ENCODE measurements at places on chromosomes 7 and 10.

DNA sequence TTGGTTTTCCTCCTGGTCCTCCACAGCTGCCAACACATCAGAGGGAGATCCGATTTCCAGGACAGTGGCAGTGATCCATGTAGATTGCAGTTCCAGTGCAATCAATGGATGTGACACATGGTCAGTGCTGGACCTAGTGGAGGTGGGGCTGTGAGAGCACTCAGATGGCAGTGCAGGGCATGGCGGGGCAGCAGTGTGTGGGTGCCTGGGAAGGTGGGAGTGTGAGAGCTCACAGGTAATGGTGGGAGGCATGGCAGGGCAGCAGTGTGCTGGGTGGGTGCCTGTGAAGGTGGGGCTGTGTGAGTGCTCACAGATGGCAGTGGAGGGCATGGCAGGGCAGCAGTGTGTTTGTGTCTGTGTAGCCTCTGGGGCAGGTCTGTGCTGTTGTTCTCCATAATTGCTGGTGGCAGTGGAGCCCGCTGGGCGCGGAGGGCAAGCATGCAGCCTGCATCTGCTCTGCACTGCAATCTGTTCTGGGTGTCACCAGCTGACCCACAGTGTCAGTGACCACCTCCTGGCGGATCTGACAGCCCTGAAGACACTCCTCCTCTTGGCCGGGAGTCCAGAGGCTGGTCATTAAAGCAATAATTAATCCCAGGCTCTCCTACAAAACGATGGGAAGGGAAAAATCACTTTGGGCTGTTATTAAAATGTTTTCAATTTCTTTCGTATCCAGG lies 8.6 kb upstream of the ADARB2 start:
- no peak overlapping the region for H3K27ac ChIP-seq
- H3K4me1 ChIP-seq: no peaks in the 10 kb centered on the region
- peaks cover 9% of the 10 kb centered on the region for H3K36me3 ChIP-seq

GRCh38 chr10:71878327-71879034 lies 27.4 kb upstream of the PSAP start:
- H3K4me3 ChIP-seq: peak overlapping the region; percentile 50
- peak; percentile 74 for DNase-seq
- peak overlapping the region; percentile 62 for H3K27ac ChIP-seq
- H3K4me1 ChIP-seq: peaks cover 71% of the 10 kb centered on the region
- peaks cover 2% of the 10 kb centered on the region for H3K36me3 ChIP-seq
- H3K27me3 ChIP-seq: peaks cover 5% of the 10 kb centered on the region

DNA sequence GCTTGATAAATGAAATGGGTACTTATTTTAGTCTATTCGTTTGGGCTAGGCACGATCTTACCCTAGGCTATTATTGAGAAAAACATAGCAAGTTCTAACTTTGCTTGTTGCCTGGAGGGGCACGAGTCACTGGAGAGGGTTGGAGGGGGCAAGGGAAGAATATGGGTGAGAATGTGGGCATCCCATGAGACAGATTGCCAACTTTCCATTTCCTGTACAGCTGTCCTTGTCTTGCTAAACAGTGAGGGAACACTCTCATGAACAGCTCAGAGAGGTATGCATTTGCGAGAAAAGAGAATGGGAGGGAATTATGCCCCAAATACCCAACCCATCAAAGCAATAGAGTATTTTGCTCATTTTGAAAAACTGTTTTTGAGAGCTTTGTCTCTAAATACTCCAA lies 9.2 kb downstream of the CDHR3 start:
- H3K4me1 ChIP-seq: no peaks in the 10 kb centered on the region
- no peak for DNase-seq
- H3K36me3 ChIP-seq: no peaks in the 10 kb centered on the region
- H3K27ac ChIP-seq: no peak overlapping the region

GRCh38 chr10:123240776-123241175 lies 86.6 kb downstream of the BUB3 start:
- DNase-seq: no peak
- peaks cover 45% of the 10 kb centered on the region for H3K36me3 ChIP-seq
- no peak overlapping the region for H3K4me3 ChIP-seq
- no peaks in the 10 kb centered on the region for H3K27me3 ChIP-seq
- H3K4me1 ChIP-seq: peaks cover 10% of the 10 kb centered on the region

DNA sequence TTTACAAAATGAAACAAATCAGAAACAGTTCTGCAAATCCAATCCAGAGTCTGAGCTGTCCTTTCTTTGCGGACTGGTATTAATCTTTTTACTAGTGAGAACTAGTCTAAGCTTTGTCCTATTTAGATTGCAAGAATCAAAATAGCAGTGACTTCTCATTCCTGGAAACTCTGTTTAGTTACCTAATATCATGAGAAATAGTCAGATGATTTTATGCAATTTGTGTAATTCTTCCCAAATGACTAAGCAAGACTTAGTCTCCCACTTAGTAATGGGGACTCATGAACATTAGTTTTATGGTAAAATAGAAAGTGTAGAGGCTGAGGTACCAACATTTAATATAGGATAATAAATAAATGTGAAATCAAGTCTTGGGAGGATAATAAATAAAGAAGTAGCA lies 341.3 kb downstream of the DNAJB9 start:
- H3K4me3 ChIP-seq: no peak overlapping the region
- H3K27ac ChIP-seq: no peak overlapping the region
- DNase-seq: no peak

- no peak overlapping the region for H3K27ac ChIP-seq
- H3K27me3 ChIP-seq: no peaks in the 10 kb centered on the region
Observed at GRCh38 chr10:119420950-119421875, 121.3 kb downstream of the RGS10 start.

- H3K4me1 ChIP-seq: peaks cover 18% of the 10 kb centered on the region
- H3K4me3 ChIP-seq: no peak overlapping the region
- DNase-seq: no peak
- H3K36me3 ChIP-seq: no peaks in the 10 kb centered on the region
- H3K27me3 ChIP-seq: peaks cover 26% of the 10 kb centered on the region
Observed at GRCh38 chr10:78148216-78148960, 114.7 kb downstream of the RPS24 start.

DNA sequence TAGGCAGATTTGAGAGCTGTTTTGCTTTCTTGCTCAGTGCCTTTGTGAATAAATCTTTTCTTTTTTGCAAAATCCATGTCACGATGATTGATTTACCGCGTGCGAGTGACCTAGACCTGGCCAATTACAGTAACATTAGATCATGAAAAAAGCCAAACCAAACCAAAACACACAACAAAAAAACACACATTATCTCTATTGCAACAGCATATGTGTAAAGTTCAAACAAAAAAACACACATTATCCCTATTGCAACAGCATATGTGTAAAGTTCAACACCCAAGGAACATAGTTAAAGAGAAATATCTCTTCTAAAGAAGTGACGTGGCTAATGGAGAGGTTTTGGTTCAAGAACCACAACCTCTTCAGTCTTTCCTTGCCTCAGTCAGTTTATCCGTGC lies 342.6 kb upstream of the NRG3 start:
- no peak overlapping the region for H3K27ac ChIP-seq
- H3K4me3 ChIP-seq: no peak overlapping the region
- no peaks in the 10 kb centered on the region for H3K4me1 ChIP-seq

DNA sequence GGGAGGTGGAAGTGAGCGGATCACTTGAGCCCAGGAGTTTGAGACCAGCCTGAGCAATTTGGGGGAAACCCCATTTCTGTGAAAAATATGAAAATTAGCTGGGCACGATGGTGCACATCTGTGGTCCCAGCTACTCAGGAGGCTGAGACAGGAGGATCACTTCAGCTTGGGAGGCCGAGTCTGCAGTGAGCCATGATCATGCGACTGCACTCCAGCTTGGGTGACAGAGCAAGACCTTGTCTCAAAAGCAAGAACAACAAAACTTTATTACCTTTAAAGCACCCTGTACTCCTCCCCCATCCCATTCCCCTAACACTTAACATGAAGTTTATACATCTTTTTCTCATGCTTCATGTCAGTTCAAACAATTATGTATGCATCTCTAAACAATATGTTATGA lies 1.3 kb upstream of the TMEM248 start:
- no peaks in the 10 kb centered on the region for H3K27me3 ChIP-seq
- H3K4me1 ChIP-seq: peaks cover 11% of the 10 kb centered on the region

DNA sequence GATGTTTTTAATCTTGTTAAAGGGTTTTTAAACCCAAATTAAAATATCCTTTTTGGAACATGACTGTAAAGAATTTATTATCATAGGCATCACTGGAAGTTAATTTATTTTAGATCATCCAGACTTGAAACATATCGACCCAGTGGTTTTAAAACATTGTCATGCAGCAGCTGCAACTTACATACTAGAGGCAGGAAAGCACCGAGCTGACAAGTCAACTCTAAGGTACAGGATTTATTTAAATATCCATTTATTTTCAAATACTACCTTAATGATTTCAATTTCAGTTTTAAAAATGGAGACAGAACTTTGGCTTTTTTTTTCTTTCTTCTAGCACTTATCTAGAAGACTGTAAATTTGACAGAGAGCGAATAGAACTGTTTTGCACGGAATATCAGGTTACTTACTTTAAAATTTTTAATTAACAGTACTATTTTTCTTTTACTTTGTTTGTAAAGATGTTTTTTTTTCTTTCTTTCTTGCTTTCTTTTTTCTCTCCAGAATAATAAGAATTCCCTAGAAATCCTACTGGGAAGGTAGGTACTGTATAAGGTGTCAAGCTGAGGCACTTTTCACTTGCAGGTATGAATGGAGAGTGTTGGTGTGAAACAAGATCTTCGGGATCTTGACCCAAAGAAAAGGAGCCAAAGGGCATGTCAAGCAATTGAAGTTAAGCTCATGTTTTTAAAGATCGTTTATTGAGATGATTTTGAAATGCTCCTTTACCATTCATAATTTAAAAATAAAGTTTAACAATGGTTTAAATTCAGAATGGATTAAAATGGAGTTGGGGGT lies 1.8 kb downstream of the COMMD3 start:
- H3K4me3 ChIP-seq: peak overlapping the region; percentile 94
- H3K27me3 ChIP-seq: no peaks in the 10 kb centered on the region
- no peak for DNase-seq

GRCh38 chr7:107044347-107045194 lies at the start of gene PRKAR2B:
Gene PRKAR2B, plus strand, starts transcription at chr7:107044705. Its CDS starts 203 bp downstream, at chr7:107044908.
- peak within 1 kb of the TSS; percentile 73 for H3K27ac ChIP-seq
- peaks cover 8% of the 10 kb centered on the region for H3K4me1 ChIP-seq
- peaks cover 24% of the 10 kb centered on the region for H3K27me3 ChIP-seq

GRCh38 chr7:70069977-70070376 lies 471.7 kb downstream of the AUTS2 start:
- H3K4me3 ChIP-seq: no peak overlapping the region
- no peak overlapping the region for H3K27ac ChIP-seq
- peaks cover 8% of the 10 kb centered on the region for H3K4me1 ChIP-seq
- H3K36me3 ChIP-seq: no peaks in the 10 kb centered on the region
- no peaks in the 10 kb centered on the region for H3K27me3 ChIP-seq
- no peak for DNase-seq

DNA sequence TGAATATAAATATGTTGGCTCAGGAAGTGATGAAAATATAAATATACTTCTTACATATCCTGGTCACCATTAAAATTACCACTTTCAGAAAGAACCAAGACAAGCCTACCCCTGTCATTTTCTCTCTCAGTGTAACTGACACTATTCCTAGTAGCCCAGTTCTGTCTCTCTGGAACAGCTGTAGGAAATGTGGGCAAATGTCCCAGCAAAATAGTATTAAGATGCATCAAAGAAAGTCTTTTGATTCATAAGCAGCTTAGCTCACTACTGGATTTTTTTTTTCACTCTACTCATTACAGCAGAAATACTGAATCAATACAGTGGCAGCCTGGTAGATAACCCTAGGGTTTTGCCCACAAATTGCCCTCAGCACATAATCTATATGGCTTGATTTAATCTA lies 290.9 kb downstream of the DNAJB9 start:
- no peaks in the 10 kb centered on the region for H3K36me3 ChIP-seq
- no peak for DNase-seq
- H3K4me3 ChIP-seq: no peak overlapping the region
- H3K4me1 ChIP-seq: no peaks in the 10 kb centered on the region
- no peaks in the 10 kb centered on the region for H3K27me3 ChIP-seq

DNA sequence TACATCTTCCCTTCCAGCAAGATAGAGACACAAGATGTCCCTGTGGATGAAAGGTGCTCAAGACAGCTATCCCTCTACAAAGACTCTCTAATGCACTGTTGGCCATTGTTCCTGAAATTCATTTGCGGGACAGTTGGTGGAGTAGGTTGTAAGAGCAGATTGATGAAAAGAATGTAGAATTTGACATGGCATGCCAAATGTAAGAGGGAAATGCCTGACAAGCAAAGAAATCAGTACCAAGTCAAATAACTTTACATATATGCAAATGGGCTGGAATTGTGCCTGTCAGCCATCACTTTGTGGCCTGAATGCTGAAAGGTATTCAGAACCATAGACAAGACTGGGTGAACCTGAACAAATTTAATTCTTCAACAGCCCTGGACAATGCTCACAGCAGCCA lies 120.3 kb upstream of the FAM204A start:
- peaks cover 69% of the 10 kb centered on the region for H3K27me3 ChIP-seq
- no peaks in the 10 kb centered on the region for H3K36me3 ChIP-seq
- no peak overlapping the region for H3K27ac ChIP-seq
- no peak overlapping the region for H3K4me3 ChIP-seq
- no peaks in the 10 kb centered on the region for H3K4me1 ChIP-seq

- H3K4me3 ChIP-seq: no peak overlapping the region
- peak overlapping the region; percentile 51 for H3K27ac ChIP-seq
- H3K27me3 ChIP-seq: no peaks in the 10 kb centered on the region
- H3K36me3 ChIP-seq: peaks cover 37% of the 10 kb centered on the region
- no peak for DNase-seq
Observed at GRCh38 chr10:95260909-95261552, 29.8 kb downstream of the PDLIM1 start.

- no peak overlapping the region for H3K4me3 ChIP-seq
- no peaks in the 10 kb centered on the region for H3K36me3 ChIP-seq
- H3K27ac ChIP-seq: no peak overlapping the region
Observed at GRCh38 chr7:134476044-134476443, 17.1 kb upstream of the AKR1B1 start.

GRCh38 chr7:43625980-43626379 lies 43.1 kb downstream of the STK17A start:
- no peak for DNase-seq
- peaks cover 70% of the 10 kb centered on the region for H3K36me3 ChIP-seq
- no peaks in the 10 kb centered on the region for H3K27me3 ChIP-seq
- H3K4me1 ChIP-seq: peaks cover 70% of the 10 kb centered on the region
- no peak overlapping the region for H3K4me3 ChIP-seq

GRCh38 chr10:48336978-48337599 lies 30.6 kb downstream of the MAPK8 start:
- peaks cover 55% of the 10 kb centered on the region for H3K36me3 ChIP-seq
- H3K4me1 ChIP-seq: peaks cover 25% of the 10 kb centered on the region
- no peaks in the 10 kb centered on the region for H3K27me3 ChIP-seq
- H3K4me3 ChIP-seq: no peak overlapping the region
- H3K27ac ChIP-seq: peak overlapping the region; percentile 38
- no peak for DNase-seq
